Fibroblast of lung (primary cell): ENCODE measurements at places on chromosomes 1 and 21.

GRCh38 chr21:32886339-32886738 is 114.8 kb upstream of the PAXBP1 start:
- DNase-seq, result no peak

DNA sequence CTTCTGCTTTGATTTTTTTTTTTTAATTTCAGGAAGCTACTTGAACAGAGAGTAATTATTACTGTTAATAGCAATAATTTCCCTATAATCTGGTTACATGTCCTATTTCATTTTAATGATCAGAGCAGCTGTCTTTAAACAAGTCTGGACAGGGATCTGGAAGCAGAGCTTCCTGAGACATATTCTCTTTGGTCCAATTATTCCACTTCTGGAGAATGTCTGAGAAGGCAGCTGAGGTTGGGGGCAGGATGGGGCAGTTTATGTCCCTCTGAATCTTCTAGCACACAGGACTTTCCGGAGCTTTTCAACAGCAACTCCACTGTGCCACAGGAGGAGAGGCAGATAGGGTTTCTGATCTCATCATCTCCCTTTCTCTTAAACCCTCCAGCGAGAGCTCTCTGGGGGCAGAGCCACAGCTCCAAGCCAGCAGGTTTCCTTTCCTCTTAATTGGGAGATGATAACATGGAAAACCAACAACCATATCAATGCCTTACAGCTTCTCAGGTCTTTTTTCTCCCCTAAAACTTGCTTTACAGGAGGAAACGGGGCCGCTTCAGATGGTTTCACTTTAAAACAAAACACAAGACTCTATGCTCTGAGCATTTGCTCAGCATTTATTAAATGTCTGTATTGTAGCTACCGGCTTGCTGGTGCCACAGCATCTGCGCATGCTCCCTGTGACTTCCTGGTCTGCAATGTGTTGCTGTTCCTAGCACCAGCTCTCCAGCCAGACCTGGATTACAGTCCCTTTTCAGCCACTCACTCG is 425.7 kb upstream of the USP24 start:
- peak; percentile 25 for DNase-seq

DNA sequence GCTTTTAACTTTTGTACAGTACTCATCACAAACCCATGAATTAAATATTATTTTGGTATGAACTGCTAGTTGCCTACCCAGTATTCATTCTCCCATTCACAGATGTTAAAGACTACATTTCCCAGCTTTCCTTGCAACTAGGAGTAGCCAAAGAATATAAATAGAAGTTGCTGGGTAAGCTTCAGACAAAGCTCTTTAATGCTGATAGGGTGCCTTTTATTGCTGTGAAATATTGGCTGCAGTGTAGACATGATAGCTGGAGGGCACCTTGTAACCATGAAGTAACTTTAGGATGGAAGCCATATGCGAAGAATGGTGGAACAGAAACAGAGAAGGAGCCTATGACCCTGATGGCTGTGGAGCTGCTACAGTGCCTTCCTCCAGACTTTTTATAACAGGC is 16.7 kb downstream of the JUN start:
- DNase-seq, result no peak

GRCh38 chr1:201310986-201311355 is 27.7 kb downstream of the PKP1 start:
- peak; percentile 50 for DNase-seq
